ENCODE measurements at places on chromosomes 6 and 20.

DNA sequence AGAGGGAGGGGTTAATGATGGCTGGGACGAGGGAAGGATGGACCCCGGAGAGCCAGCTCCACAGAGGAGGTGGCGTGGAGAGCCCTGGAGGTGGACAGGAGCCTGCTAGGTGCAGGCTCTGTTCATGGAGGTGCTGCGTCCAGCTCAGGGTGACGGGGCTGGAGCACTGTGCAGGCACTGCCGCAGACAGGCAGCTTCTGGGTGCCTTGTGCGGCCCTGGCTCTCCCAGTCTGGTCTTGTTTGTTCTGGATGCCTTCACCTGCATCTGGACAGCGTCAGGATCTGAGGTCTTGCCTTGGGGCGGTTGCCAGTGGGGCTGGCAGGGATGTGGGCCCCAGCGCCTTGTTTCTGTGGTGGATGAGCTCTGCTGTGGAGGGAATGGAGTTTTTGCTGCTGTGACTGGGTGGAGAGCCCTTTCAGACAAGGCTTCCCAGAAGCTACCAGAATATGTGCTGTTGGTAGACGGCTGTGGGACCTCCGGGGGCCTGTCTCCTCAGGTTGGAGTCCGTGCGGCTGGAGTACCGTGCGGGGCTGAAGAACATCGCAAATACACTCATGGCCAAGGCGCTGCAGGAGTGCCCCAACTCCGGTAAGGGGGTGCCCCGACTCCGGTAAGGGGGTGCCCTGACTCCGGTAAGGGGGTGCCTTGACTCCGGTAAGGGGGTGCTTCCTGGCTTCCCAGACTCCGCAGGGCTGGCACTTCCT lies 7.8 kb upstream of the C20orf204 start:
- DNase-seq = no peak

- no peak for DNase-seq
Observed at GRCh38 chr6:134414793-134415192, 96.9 kb upstream of the SGK1 start.

GRCh38 chr6:1625794-1626435 lies 16.2 kb downstream of the FOXC1 start:
- DNase-seq = no peak

- no peak for DNase-seq
Observed at GRCh38 chr20:61875221-61875885, 190.3 kb downstream of the TAF4 start.

DNA sequence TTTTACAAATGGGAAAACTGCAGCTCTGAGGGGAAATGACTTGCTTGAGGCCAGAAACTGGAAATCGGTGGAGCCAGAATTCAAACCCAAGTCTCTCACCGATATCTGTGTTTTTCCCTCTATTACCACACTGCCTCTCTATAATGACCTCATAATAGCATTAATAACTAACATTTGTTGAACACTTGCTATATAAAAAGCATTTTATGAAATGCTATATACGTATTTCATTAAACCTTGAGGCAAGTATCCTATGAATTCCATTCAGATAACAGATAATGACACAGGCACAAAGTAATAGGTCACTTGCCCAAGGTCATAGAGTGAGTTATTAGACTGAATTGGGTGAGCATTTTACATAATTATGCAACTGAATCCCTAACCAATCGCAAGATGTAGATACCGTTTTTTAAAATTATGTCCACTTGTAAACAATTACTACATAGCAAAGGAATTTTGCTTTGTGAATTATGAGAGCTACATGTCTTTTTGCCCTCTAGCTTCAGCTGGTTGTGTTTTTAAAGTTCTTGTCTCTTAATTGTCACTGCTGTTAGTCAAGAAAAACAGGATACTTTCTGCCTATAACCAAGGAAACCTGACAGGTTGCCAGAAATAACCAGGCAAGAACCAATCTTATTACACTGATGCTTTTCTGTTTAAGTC lies 4.7 kb downstream of the DSN1 start:
- DNase-seq = no peak

- no peak for DNase-seq
Observed at GRCh38 chr6:97262676-97263075, 20.3 kb downstream of the MMS22L start.

DNA sequence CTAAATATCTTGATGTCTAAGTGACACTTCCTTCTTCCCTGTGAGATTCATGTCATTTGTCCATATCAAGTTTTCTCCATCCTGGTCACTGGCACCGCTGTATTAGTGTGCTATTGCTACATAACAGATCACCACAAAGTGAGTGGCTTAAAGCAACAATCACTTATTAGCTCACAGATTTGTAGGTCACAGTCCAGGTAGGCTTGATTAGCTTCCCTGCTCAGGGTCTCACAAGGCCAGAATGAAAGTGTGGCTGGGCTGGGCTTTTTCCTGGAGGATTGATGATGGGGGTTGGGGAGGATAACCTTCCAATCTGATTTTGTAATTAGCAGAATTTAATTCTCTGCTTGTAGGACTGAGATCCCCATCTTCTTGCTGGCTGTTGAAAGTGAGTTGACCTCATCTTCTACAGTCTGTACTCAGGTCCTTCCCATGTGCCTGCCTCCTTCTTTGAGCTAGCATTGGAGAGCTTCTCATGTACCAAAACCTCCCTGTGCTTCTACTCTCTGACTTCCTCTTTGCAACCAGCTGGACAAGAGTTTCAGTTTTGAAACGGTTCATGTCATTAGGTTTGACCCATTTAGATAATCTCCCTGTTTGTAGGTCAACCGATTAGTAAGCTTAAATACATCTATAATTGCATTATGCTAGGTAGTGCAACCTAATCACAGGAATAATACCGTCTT lies 152.4 kb upstream of the MAN1A1 start:
- DNase-seq = no peak

- peak; percentile 97 for DNase-seq
Observed at GRCh38 chr6:2432292-2432691, 186.9 kb upstream of the GMDS start.

- DNase-seq = peak; percentile 95
Observed at GRCh38 chr6:131400054-131400778, 172.8 kb upstream of the ARG1 start.

GRCh38 chr6:156917213-156917612 lies 140.0 kb downstream of the ARID1B start:
- DNase-seq = no peak

DNA sequence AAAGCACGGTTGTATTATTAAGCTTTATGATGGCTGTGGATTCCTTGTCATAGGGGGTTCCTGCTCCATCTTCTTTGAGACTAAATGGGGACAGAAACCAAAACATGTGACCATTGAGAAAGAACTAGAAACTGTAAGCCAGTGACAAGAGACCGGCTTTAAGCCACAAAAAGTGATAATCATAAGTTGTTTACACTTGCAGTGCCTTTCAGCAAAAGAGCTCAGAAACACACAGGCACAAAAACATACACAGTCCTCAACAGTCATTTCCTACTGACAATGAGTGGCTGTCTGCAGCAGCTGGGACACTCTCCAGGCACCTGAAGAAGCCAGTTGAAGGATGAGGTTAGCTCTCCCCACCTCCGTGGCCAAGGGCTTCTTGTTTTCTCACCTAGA lies 20.0 kb upstream of the UBE2J1 start:
- DNase-seq = no peak

GRCh38 chr6:281469-282103 lies 10.7 kb upstream of the DUSP22 start:
- DNase-seq = no peak

GRCh38 chr20:1856424-1856823 lies 38.8 kb upstream of the SIRPA start:
- peak; percentile 51 for DNase-seq

Measured in fibroblast of skin of right biceps (primary cell).